ENCODE measurements at places on chromosomes 6 and 20.

- DNase-seq: no peak
These were observed 153.0 kb downstream of the UTRN start for GRCh38 chr6:144438103-144438502.

GRCh38 chr20:51128198-51128597 is 105.3 kb upstream of the KCNG1 start:
- DNase-seq: no peak

DNA sequence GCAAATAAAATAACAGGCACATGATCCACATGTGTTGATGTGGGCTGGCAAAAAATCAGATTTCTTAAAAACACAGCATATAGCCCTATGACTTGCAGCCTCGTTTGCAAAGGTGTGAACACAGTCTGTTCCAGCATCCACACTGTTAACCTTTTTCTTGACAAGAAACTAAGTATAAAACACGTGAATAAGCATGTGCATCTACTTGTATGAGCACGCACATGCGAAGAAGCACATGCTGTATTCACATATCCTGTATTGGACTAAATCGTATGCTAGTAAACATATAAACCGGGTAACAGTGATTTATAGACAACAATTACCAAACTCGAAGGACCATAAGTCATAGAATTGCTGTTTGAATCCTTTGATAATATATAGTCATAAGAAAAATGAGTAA is 218.7 kb downstream of the HDGFL1 start:
- DNase-seq: no peak

DNA sequence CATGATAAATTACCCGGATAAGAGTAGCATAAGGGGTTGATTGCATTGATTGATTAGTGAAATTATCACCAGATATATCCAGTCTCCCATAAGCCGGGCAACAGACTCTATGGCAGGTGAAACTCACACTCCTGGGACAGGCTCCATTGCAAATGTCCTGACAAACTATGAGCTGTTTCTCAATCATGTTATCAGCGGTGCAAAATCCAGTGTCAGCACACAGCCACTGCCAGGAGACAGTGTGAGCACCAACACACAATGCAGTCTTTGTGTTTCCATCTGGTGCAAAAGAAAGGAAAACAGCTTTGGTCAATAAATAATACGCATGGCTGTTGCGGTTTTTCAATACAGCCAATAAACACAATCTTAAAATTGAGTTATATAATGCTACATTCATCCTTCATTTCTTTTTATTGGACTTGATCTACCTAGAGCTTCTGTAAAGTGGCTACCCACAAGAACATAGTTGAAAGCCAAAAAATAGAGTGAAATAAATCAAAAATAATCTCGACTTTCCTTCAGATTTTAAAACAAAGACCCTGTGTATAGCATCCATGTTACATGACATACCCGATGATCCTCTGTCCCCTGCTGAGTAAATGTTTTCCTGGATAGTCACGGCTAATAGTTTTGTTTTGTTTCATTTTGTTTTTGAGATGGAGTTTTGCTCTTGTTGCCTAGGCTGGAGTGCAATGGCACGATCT is 64.3 kb upstream of the AFDN start:
- DNase-seq: no peak

- DNase-seq: no peak
These were observed 869.9 kb downstream of the KIF16B start for GRCh38 chr20:15703171-15703911.
